ENCODE measurements at places on chromosomes 11 and 22.

DNA sequence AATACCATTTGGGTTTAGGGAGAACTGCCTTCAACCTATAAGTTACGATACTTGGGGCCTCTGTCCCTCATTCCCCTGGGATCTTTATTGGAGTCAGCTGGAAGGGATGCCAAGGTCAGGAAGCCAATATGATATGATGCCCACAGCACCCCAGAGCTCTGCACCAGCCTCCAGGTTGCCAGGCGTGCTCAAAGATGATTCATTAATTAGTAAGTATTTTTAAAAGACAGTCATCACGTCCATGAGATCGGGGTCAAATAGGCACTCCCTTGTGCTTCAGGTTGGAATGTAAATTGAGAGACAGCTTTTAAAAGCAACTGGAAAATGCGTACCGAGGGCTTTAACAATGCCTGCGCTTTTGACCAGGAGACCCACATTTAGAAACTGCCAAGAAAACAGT is 57.0 kb upstream of the CD5 start:
- DNase-seq = no peak

DNA sequence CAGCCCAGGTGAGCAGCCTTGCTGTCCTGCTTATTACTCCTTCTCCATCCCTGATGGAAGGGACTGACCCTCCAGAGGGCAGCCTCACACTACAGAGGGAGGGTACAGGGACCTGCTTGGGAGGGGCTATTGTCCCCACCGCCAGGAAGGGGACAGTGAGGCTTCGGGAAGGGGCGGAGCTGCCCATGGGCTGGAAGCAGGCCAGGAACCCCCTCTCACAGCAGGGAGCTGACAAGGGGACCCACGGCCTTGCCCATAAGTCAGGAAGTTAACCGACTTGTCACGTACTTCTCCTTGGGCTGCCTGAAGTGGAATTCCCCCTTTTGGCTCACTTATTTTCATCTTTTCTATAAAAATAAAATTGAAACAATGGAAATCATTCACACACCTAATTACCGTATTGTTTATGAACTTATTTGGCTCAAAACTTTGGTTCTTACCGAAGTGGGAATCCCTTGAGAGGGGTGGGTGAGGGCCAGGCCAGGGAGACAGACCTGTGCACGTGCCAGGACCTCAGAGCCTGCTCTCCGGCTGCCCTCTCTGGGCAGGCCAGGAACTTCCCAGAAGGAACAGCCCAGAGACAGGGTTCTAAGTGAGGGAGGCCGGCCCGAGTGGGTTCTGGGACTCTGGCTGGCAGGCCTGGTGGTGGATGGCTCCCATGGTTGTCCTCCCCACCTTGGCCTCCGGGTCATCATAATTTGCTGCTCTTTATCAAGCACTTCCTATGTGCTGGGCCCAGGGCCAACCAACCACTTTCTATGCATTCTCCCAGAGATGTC is 5.8 kb downstream of the MGAT3 start:
- no peak for DNase-seq

- no peak for DNase-seq
Observed at GRCh38 chr11:76510060-76511047, 65.5 kb downstream of the EMSY start.

DNA sequence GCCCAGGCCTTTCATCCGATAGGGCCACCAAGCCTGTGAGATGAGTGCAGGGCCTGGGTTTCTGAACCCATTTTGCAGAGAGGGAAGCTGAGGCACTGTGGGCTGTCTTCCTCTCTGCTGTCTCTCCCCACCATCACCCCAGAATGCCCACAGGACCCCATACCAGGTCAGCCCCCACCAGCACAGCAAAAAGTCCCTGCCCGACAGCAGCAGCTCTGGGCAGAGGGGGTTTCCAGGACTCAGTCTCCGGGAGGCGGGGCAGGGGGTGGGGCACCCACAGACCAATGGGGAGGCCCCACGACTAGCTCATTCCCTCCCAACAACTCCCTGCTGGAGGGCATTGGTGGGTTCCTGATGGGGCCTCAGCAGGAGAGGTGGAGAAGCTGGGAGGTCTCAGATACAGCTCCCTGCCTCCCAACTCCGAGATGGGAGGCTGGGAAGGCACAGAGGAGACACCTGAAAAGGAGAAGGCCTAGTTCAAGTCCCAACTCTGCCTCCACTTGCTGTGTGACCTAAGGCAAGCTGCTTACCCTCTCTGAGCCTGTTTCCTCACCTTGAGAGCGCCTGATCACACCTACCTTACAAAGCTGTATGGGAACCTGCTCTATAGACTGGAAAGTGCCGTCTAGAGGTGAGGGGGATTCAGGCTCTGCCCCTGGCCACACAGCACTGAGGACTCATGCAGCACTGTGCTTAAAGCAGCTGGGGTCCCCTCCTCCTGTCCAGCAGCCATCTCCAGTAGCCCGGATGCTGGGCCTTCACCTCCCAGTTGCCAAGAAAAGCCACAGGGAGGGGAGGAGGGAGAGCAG is 3.5 kb downstream of the CBX7 start:
- no peak for DNase-seq

DNA sequence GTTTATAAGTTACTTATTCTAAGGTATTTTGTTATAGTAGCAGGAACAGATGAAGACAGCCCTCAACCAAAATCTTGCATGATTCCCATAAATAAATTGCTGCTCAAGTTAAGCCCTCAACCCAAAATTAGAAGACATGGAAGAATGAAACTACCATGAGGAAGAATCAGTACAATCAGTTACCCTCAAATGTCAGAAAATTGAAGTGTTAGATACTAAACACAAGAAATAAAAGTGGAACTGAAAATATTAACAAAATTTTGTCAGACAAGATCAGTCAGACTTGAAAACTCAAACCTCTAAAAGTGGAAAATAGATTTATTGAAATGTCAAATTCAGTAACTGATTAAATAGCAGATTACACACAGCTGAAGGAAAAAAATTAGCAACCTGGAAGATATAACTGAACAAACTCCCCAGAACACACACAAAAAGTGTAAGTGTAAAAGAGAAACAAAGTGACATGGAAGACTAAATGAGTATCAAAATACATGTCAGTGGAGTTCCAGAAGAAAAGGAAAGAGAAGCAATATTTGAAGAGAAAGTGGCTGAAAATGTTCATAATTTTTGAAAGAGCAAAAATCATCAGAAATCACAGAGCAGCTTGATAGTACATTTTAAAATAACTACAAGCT is 49.5 kb upstream of the GNAZ start:
- DNase-seq = no peak
